ENCODE measurements at places on chromosomes 1 and 21. TPM values are rescaled to one million over a fixed set of nuclear protein-coding genes. Genes with fewer than 3 reads are reported as not detected.

- H3K27ac ChIP-seq: no peak overlapping the region
- no peak overlapping the region for H3K4me3 ChIP-seq
- H3K4me1 ChIP-seq: peaks cover 25% of the 10 kb centered on the region
- no peaks in the 10 kb centered on the region for H3K27me3 ChIP-seq
- DNase-seq: no peak
- no peaks in the 10 kb centered on the region for H3K36me3 ChIP-seq
Measured at GRCh38 chr1:167871331-167871730, 42.6 kb downstream of the ADCY10 start.

DNA sequence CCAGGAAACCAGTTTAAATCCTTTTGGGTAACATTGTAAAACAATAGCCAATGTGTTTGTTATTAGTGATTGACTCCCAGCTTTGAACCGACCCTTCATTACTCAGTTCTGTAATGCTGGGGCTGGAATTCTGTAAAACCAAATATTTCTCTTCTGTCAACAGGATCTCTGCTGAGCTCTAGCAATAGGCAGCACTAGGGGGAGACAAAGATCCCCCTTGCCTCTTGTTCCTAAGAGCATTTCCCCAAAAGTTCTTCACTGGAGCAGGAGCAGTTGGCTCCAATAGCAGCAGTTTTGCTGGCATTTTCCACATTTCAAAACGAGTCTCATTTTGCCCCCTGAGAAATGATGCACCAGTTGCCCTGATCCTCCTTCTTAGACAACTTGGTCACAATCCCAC is 1671.1 kb downstream of the MRPL39 start:
- H3K4me3 ChIP-seq: no peak overlapping the region
- no peak overlapping the region for H3K27ac ChIP-seq
- H3K36me3 ChIP-seq: peaks cover 1% of the 10 kb centered on the region

DNA sequence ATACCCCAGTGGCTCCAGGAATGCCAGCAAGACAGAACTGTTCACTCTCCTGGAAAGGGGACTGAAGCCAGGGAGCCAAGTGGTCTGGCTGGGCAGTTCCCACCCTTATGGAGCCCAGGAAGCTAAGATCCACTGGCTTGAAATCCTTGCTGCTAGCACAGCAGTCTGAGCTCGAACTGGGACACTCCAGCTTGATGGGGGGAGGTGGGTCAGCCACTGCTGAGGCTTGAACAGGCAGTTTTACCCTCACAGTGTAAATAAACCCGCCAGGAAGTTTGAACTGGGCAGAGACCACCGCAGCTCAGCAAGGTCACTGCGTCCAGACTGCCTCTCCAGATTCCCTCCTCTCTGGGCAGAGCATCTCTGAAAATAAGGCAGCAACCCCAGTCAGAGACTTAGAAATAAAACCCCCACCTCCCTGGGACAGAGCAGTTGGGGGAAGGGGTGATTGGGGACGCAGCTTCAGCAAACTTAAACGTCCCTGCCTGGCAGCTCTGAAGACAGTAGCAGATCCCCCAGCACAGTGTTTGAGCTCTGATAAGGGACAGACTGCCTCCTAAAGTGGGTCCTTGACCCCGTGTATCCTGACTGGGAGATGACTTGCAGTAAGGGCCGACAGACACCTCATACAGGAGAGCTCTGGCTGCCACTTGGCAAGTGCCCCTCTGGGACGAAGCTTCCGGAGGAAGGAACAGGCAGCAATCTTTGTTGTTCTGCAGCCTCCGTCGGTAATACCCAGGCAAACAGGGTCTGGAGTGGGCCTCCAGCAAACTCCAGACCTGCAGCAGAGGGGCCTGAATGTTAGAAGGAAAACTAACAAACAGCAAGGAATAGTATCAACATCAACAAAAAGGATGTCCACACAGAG is 568.4 kb downstream of the PLA2G4A start:
- H3K36me3 ChIP-seq: peaks cover 2% of the 10 kb centered on the region
- no peak for DNase-seq
- peaks cover 20% of the 10 kb centered on the region for H3K4me1 ChIP-seq
- H3K27ac ChIP-seq: no peak overlapping the region

- no peaks in the 10 kb centered on the region for H3K4me1 ChIP-seq
- no peak overlapping the region for H3K4me3 ChIP-seq
- no peaks in the 10 kb centered on the region for H3K27me3 ChIP-seq
- H3K27ac ChIP-seq: no peak overlapping the region
- peaks cover 3% of the 10 kb centered on the region for H3K36me3 ChIP-seq
Measured at GRCh38 chr1:91397605-91398004, 7.0 kb downstream of the HFM1 start.

DNA sequence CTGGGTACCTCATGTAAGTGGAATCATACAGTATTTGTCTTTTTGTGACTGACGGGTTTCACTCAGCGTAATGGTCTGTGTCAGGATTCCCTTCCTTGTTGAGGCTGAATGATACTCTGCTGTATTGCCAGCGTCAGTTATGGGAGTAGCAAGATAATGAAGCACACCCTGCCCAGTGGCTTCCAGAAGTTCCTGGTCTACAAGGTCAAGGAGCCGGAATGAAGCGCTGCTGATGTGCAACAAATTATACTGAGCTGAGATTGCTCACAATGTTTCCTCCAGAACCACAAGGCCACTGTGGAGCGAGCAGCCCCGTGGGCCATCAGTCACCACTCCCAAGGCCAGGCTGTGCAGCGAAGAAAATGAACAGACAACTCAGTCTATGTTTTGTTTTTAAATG is 24.0 kb upstream of the TDRD10 start:
- no peaks in the 10 kb centered on the region for H3K36me3 ChIP-seq
- no peaks in the 10 kb centered on the region for H3K27me3 ChIP-seq
- no peak for DNase-seq
- no peaks in the 10 kb centered on the region for H3K4me1 ChIP-seq

GRCh38 chr1:3943123-3943431 is 43.0 kb upstream of the C1orf174 start:
- no peak overlapping the region for H3K27ac ChIP-seq
- peaks cover 4% of the 10 kb centered on the region for H3K4me1 ChIP-seq
- H3K36me3 ChIP-seq: no peaks in the 10 kb centered on the region
- no peak for DNase-seq
- no peak overlapping the region for H3K4me3 ChIP-seq

- H3K4me3 ChIP-seq: no peak overlapping the region
- no peaks in the 10 kb centered on the region for H3K4me1 ChIP-seq
- H3K27ac ChIP-seq: no peak overlapping the region
- H3K27me3 ChIP-seq: no peaks in the 10 kb centered on the region
- DNase-seq: no peak
Measured at GRCh38 chr21:41809891-41810596, 43.2 kb upstream of the RIPK4 start.

- peaks cover 13% of the 10 kb centered on the region for H3K27me3 ChIP-seq
- H3K4me3 ChIP-seq: peak overlapping the region; percentile 65
Measured at GRCh38 chr1:3453203-3453761, 1.2 kb upstream of the ARHGEF16 start.

DNA sequence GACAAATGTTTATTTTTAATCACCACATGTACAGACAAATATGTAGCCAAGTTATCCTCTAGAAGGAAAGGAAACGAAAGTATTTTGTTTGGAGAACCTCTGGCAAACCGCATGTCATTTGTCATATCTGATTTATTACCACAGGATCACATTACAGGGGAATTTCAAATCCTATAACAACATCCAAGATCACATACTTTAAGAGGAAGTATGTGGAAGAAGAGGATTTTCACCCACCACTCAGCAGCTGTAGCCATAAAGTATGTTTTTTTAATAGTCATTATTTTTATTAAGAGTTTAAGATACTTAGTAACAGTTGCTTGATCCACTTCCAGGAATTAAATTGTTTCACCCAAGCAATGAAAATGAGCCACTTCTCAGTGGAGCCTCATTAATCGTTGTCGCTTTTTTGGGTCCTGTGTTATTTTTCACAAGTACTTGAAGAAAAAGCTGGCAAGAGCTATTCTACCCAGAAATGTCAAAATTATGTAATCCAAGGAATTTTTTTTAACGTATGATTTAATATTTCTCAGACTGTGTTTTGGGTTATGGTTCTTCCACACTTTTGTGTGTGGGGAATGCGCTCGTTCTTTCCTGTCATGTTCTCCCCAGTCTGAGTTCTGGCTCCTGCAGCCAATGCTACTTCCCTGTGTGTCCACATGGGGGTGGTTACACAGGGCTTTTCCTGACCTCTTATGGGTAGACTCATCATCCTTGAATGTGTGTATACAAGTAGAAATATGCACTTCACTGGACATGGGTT is 6.9 kb downstream of the SERTAD4 start:
- no peak for DNase-seq
- no peak overlapping the region for H3K27ac ChIP-seq
- no peak overlapping the region for H3K4me3 ChIP-seq
- no peaks in the 10 kb centered on the region for H3K36me3 ChIP-seq
- H3K27me3 ChIP-seq: peaks cover 62% of the 10 kb centered on the region

GRCh38 chr1:203592730-203593129 is 33.9 kb upstream of the ATP2B4 start:
- peak overlapping the region; percentile 56 for H3K27ac ChIP-seq
- peaks cover 21% of the 10 kb centered on the region for H3K4me1 ChIP-seq
- H3K4me3 ChIP-seq: no peak overlapping the region
- H3K36me3 ChIP-seq: no peaks in the 10 kb centered on the region
- DNase-seq: no peak
- H3K27me3 ChIP-seq: peaks cover 18% of the 10 kb centered on the region

DNA sequence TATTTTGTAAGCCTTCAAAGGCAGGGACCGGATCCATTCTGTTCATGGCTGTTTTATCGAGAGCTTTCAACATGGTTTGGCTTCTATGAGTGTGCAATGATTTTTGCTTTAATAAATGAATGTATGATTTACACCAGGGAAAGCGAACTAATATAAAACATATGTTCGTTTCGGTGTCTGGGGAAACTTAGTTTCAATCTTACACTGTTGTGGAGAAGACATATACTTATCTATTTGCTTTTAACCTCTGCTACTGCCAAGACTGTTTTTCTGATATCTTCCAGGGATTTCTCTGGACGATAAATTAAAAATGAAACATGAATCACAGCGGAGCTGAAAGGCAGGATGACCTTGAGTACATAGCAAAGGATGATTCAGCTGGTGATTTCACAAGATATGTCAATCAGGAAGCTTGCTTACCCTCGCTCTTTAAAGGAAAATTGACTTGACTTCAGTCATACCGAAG is 14.7 kb upstream of the CYYR1 start:
- no peaks in the 10 kb centered on the region for H3K4me1 ChIP-seq
- no peaks in the 10 kb centered on the region for H3K27me3 ChIP-seq

The CHML gene
- total RNA-seq: 19.9 TPM

The DHCR24 gene
- total RNA-seq: 217 TPM

All from progenitor cell of endocrine pancreas (in vitro differentiated cells).